ENCODE measurements at places on chromosomes 12 and 14. TPM values are rescaled to one million over a fixed set of nuclear protein-coding genes. Genes with fewer than 3 reads are reported as not detected.

The POTEM gene
- not detected for total RNA-seq

The MGP gene
- total RNA-seq: 10.8 TPM

The NRL gene
- 3.5 TPM for total RNA-seq

The STXBP6 gene
- total RNA-seq: 0.25 TPM

The ING4 gene
- 14.5 TPM for total RNA-seq

The OR4K17 gene
- not detected for total RNA-seq

The SPPL3 gene
- total RNA-seq: 26.5 TPM

The MGST1 gene
- total RNA-seq: 39.4 TPM

The EXOC3L4 gene
- 0.25 TPM for total RNA-seq

The TEX22 gene
- total RNA-seq: 0.16 TPM

The STYX gene
- total RNA-seq: 10.3 TPM

The TAS2R42 gene
- not detected for total RNA-seq

The C12orf54 gene
- not detected for total RNA-seq

The TMEM117 gene
- total RNA-seq: 8.0 TPM

The KLHDC2 gene
- total RNA-seq: 18.3 TPM

The FAM216A gene
- 21.2 TPM for total RNA-seq

The B3GNT4 gene
- total RNA-seq: 0.49 TPM

The BATF gene
- not detected for total RNA-seq

The VCPKMT gene
- 2.8 TPM for total RNA-seq

The C14orf132 gene
- 5.7 TPM for total RNA-seq

The KRT77 gene
- not detected for total RNA-seq

The DENR gene
- total RNA-seq: 21.9 TPM

The DIO3 gene
- total RNA-seq: not detected

The RFX4 gene
- total RNA-seq: not detected

The RIC8B gene
- 5.5 TPM for total RNA-seq

The EDDM3A gene
- not detected for total RNA-seq

Measured in mesangial cell (primary cell).